Activated CD8-positive, alpha-beta memory T cell treated with anti-CD3 and anti-CD28 coated beads, Interleukin-2, amount 10 ng/mL, durations not matched to agents 7 days and 5 days (primary cell): ENCODE measurements at places on chromosomes 13 and 19. TPM values are rescaled to one million over a fixed set of nuclear protein-coding genes. Genes with fewer than 3 reads are reported as not detected.

ZNF813 gene
- 5.5 TPM for total RNA-seq

DNA sequence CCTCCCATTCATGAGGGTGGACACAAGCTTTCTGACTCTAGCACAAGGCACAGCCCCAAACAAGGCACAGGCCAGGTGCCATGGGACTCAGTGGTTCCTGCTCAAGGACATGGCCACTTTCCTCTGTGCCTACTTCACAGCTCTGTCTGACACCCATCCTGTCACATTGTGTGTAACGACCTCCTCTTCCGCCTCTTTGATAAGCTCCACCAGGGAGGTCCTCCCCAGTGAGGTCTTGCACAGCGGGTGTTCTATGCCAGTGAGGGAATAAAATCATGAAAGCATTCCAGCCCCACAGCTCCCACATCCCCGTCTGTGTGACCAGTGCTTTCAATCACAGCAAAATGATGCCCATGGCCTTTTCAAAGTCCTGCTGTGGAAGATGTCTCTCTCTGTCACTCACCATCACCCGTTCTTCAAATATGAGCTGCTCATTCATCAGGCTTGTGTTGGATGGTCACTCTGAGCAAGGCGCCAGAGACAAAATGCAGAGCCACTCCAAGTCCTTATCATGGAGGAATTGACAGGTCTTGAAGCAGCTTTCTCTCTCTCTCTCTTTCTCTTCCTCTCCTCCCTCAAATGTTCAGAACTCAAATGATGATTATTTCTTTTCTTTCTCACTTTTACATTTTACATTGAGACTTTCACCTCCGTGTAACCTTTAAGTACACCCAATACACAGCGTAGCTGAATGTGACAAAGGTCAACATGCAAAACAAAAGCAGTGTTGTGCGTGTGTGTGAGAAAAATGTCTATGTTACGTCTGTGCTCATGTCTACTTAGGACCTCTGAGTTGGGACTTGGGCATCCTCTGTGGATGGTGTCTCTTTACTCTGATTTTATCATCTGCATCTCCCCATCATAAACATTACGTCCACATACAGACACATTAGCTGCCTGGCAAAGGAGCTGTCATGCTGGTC lies 8.0 kb upstream of the SPATA13 start:
- no peak for DNase-seq

FFAR2 gene
- not detected for total RNA-seq

TEX29 gene
- 0.96 TPM for total RNA-seq

DNA sequence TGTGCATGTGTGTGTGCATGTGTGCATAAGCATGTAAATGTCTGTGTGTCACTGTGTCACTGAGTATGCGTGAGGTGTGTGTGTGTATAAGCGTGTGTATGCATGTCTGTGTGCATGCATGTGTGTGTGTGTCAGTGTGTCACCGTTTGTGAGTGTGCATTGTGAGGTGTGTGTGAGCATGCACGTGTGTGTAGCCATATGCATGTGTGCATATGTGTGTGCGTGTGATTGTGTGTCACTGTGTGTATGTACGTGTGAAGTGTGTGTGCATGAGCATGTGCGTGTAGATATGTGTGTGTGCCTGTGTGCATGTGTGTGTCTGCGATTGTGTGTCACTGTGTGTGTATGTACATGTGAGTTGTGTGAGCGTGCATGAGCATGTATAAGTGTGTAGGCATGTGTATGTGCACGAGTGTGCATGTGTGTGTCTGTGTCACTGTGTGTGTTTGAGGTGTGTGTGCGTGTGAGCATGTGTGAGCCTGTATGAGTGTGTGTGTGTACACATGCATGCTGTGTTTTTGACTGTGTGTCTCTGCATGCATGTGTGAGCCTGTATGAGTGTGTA lies 144.5 kb downstream of the NALCN start:
- DNase-seq = no peak

F10 gene
- total RNA-seq = not detected

DNA sequence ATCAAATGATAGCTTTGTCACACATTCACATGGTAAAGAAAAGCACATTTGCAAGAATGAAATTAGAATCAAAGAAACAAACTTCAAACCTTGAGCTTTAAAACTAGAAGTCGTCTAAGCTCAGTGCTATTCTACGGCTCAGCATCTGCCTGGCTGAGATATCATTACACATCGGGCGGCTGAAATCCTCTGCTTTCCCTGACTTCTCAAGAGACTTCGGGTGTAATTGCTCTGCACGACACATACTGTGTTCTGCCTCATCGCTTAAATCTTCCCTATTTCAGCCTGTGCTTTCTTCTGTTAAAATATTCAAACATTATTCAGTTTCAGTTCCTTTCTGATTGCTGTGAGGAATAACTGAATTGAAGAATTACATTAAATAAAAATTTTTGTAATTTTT lies 265.3 kb downstream of the NALCN start:
- DNase-seq = no peak

ADM5 gene
- total RNA-seq = 2.7 TPM

- DNase-seq = peak; percentile 75
Observed at GRCh38 chr19:49890349-49891311, 6.1 kb downstream of the IL4I1 start.

DNA sequence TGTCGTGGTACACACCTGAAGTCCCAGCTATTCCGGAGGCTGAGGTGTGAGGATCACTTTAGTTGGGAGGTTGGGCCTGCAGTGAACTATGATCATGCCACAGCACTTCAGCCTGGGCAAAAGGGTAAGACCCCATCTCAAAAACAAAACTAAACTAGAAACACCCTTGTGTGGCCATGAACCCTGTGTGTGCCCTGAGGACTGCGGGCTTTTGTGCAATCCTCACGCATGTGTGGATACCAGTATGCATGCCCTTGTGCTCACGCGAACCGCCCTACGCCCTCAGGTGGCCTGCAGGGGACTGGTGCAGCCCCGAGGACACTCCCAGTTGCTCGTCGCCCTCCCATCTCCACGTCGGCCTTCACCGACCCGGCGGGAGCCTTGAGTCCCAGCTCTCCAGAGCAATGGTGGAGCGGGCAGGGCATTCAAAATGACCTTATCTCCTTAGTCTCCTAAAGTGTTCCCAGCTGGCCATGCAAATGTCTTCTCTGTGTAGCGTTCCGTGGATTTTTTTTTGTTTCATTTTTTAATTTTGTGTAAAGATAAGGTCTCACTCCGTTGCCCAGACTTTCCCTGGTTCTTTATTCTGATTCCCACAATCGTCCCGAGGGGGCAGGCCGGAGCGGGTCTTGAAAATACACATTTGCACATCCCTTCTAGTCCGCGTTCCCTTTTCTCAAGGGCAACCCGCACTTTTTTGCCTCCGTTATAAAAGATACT lies 868 bp upstream of the EGLN2 start:
- peak; percentile 85 for DNase-seq

DNA sequence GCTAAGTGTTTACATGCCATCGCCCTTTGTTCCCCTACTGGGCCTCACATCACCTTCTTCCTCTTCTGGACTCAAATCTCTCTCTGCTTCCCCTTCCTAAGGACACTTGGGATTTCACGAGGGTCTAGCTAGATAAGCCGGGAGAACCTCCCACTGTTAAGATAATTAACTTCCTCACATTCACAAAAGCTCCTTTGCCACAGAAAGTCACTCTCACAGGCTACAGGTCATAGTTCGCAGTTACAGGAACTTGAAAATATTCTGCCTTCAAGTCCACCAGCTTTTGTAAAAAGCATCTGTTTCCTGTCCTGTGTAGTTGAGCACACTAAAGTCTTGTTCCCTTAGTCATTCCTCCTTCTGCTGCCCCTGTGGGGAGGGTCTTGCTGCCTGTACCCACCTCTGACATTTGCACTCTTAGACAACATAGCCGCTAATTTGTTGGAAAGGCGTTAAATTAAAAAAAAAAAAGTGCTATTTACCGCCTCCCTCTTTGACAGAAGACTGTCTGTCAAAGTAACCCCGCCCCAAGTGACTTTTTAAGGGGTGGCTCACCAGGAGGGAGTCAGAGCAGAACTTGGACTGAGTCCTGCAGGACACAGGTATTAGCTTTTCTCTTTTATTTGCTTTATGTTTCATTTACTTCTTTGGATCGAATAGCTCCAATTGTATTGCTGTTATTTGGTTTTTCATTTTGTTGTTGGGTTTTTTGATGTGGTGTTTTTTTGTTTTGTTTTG lies 26.8 kb upstream of the CEACAM21 start:
- DNase-seq = peak; percentile 93

GRCh38 chr19:4267101-4267900 lies 11.8 kb upstream of the SHD start:
- DNase-seq = peak; percentile 75

- DNase-seq = peak; percentile 58
Observed at GRCh38 chr19:3618144-3618810, 8.3 kb downstream of the CACTIN start.

GRCh38 chr13:100175078-100175802 lies 86.3 kb downstream of the PCCA start:
- DNase-seq = no peak

DNA sequence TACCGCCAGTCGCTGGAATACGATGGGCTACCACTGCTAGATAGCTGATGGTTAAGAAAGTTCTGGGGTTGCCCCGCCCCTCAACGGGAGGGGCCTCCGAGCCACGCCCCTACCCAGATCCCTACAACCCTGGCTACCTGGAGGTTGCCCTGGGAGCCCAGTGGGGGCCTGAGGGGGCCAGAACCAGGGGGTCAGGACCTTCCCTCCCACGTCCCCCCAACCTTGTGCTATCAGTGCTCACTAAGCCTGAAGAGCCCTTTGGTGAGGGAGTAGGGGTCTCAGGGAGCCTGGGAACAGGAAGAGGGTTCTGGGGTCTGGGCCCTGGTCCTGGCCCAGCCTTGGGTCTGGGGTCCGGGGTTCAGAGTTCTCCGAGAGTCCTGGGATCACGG lies 8.9 kb downstream of the OCEL1 start:
- peak; percentile 76 for DNase-seq
